Cardiac muscle cell (in vitro differentiated cells and primary cell): ENCODE measurements at places on chromosomes 1 and 21.
A peak's percentile ranks its signal among the peaks of the same experiment; 100 is the strongest.

DNA sequence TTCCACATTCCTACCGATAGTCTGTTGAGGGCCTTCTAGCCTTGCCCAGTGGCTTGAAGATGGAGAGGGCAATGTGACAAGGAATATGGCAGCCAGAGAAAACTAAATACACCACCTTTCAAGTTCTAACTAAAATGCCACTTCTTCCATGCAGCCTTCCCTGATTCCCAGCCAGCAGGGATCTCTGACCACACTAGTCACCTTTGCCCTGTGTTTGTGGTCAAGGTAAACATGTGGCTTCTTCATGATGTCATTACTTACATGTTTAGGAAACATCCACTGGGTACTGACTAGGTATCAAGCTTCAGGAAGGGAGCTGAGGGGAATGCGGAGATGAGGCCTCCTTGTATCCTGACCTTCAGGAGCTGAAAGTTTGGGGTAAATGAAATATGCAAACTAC is 21.6 kb downstream of the IFNLR1 start:
- no peak for DNase-seq

DNA sequence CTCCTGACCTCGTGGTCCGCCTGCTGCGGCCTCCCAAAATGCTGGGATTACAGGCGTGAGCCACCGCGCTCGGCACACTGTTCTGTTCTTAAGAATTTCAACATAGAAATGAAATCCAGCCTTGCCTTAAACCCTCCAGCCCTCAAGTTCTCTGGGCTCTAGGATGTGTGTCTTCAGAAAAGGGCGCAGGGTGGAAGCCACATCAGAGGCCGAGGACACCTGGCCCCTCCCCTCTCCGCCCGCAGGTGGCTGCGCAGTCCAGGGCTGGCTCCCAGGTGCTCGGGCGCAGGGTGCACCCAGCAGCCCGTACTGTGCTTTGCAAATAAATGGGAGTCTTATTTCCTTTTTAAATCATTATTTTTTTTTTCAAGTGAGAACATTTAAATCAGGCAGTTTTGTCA is 2.0 kb upstream of the C1orf174 start:
- DNase-seq: no peak

GRCh38 chr1:235336903-235337302 is 8.5 kb downstream of the GGPS1 start:
- no peak for DNase-seq

DNA sequence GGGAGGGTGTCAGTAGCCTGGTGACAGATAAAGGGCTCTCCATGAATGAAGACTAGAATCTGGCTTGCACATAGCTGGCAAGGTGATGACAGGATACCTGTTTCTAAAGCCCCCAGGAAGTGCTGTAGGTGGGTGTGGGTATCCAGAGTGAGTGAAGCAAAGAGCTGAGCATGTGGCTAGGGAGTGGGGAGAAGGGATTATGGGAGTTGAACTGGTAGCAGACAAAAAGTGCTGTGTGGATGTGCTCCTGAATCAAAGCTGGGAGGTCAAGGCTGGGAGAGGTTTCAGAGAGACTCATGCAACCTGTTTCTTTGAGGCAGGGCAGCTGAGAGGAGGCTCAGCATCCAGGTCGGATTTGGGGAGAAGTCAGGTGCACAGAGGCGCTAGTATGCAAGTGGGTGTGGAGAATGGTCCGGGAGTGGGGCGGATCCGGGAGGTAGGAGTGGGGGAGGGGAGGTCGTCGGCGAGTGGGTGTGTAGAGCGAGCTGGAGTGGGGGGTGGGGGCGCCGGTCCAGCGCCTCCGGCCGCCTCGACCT is 600 bp downstream of the ASTN1 start:
- no peak for DNase-seq

GRCh38 chr1:61353797-61354406 is 271.5 kb downstream of the NFIA start:
- DNase-seq: no peak

DNA sequence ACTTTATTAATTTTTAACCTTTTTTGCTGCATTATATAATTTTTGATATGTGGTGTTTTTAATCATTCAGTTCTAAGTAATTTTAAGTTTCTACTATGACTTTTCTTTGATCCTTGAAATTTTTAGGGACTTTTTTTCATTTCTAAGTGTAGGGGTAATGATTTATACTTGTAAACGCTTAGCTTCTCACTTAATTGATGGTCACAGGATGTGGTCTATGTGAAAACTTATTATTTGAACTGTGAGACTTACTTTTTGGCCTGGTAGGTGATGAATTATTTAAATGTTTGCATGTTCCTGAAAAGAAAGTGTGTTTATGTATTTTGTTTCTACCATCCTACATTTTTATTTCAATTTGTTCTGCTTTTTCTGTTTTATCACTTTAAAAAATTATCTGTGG is 17.2 kb downstream of the ALPL start:
- DNase-seq: no peak

GRCh38 chr1:51565009-51565408 is 45.9 kb upstream of the EPS15 start:
- no peak for DNase-seq

GRCh38 chr1:3094863-3095780 is 26.1 kb downstream of the PRDM16 start:
- DNase-seq: no peak

DNA sequence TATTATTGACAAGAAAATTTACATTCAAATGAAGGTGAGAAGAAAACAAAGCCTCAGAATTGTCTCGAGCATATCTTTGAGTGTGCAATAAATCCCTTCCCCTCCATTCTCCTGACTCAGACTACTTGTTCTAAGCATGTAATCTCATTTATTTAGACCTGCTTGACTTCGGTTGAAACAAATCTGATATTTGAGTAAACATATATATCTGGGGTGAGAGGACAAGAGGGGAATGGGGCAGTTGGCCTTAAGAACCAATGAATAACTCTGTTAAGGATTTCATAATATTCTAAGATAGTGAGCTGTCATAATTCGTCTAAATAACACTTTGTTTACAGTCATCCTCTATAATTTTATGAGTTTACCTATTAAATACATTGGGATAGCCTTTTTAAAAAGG is 142.7 kb downstream of the SIPA1L2 start:
- no peak for DNase-seq

GRCh38 chr1:119664067-119664466 is 16.0 kb upstream of the ZNF697 start:
- no peak for DNase-seq

- peak; percentile 88 for DNase-seq
Measured at GRCh38 chr1:23422241-23422877, 2.2 kb downstream of the TCEA3 start.

- no peak for DNase-seq
Measured at GRCh38 chr1:41837691-41838090, 81.0 kb downstream of the HIVEP3 start.

- no peak for DNase-seq
Measured at GRCh38 chr1:164183854-164184635, 374.9 kb upstream of the PBX1 start.

DNA sequence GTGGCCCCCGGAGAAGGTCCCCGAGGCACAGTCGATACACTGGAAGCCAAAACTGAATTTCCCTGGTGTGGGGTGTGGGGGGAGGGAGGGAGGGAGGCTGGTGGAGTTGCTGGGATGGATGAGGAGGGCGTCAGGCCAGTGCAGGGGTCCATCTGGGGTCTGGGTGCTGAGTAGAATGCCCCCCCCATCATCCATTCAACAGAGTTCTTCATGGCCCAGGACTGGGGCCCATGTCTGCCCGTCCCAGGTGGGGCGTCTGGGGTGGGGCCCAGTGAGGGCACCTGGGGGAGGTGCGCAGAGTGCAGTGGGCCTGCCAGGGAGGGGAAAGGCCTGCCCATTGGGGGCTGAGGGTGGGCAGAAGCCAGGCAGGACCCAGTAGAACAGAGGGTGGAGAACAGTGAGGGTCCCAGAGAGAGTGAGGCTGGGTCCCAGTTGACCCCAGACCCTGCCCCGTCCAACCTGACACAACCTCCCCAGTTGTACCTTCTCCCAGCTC is 1.9 kb downstream of the TNFRSF18 start:
- no peak for DNase-seq

GRCh38 chr1:23452011-23452411 is 27.5 kb upstream of the TCEA3 start:
- no peak for DNase-seq

- no peak for DNase-seq
Measured at GRCh38 chr1:32195972-32196823, 4.2 kb upstream of the CCDC28B start.

DNA sequence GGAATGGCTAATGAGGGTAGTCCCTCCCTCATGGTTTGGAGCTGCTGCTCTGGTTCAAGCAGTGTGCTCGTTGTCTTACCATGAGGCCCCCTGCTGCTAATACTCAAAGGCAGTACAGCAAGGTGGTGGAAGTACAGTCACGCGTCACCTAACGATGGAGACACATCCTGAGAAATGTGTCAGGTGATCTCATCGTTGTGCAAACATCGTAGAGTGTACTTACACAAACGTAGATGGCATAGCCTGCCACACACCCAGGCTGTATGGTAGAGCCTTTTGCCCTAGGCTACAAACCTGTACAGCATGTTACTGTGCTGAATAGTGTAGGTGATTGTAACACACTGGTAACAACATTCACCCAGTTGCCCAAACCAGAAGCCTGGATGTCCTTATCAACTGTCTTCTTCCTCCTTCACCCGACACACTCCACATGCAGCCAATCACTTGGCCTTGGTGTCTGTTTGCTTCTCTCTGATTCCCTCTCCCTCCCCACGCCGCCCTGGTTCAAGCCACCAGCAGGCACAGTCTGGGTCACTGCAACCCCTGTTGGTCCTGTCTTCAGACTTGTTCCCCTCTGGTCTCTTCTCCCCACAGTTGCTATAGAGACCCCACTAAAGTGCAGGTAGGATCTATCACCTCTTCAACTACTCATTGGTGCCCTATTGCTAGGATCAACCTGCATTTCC is 6.0 kb upstream of the KCNA2 start:
- no peak for DNase-seq

DNA sequence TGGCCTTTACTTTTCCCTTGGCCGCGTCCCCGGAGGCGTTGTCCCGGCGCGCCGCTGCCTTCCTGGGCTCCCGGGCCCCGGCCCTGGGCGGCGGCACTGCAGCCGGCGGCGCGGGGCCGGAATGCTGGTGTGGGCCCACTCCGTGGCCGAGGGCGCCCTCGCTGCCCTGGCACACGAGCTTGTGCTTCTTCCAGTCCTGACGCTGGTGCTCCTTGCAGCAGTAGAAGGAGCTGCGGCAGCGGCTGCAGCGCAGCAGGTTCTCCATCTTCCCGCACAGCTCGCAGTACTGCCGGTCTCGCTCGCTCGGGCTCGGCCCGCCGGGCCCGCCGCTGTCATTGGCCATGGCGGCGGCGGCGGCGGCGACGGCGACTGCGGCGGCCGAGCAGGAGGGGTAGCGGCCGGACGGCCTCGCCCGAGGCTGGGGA is 529 bp downstream of the EGLN1 start:
- peak; percentile 62 for DNase-seq
